ENCODE measurements at places on chromosomes 4 and X. TPM values are rescaled to one million over a fixed set of nuclear protein-coding genes. Genes with fewer than 3 reads are reported as not detected.

DNA sequence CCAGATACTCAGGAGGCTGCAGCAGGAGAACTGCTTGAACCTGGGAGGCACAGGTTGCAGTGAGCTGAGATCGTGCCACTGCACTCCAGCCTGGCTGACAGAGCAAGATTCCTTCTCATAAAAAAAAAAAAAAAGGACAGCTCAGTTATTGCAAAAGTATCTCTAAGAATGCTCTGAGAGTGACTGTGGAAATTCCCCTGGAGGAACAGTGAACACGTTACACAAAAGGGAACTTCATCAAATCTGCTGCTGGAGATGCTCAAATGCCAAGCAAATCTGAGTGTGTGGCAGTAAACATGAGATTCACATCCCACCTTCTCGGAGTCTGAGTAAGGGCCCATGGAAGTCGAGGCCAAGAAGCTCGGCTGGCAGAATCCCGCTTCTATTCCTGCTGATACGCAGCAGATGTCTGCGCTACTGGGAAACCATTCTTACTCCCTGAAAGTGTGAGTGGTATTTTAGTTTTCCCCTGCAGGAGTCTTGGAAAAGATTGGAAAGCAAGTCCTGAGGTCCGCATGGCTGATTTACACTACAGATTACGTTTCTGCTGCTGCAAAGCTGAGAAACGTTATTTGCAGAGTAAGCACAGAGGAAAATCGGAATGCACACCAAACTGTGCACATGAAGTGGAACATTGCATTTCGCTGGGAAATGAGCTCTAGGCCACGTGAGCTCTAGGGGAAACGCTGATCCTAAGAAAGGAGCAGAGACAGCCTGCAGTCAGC is 162.9 kb downstream of the NSUN7 start:
- no peak overlapping the region for H3K4me3 ChIP-seq
- no peaks in the 10 kb centered on the region for H3K36me3 ChIP-seq
- peaks cover 53% of the 10 kb centered on the region for H3K4me1 ChIP-seq
- no peak overlapping the region for H3K27ac ChIP-seq

DNA sequence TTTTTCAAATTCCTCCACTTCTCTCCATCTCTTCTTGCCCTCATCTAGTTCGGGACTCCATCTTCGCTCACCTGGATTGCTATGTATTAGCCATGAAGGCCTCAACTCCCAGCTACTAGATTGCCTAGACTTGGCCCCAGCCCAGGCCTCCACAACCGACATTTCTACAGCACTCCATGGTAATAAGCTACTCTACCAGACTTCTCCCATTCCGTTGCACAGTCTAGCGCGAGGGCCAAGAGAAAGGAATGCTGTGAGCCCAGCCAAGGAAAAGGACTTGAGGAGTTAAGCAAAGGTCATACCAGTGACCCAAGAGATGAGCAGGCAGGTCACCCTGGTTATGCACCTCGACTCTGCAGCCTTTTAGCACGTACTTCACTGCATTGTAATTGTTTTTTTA is 75.6 kb downstream of the SOWAHB start:
- no peak for DNase-seq
- no peak overlapping the region for H3K27ac ChIP-seq
- peaks cover 9% of the 10 kb centered on the region for H3K27me3 ChIP-seq
- H3K4me3 ChIP-seq, result no peak overlapping the region

- no peak overlapping the region for H3K4me3 ChIP-seq
- H3K36me3 ChIP-seq, result no peaks in the 10 kb centered on the region
- H3K4me1 ChIP-seq, result no peaks in the 10 kb centered on the region
- H3K27ac ChIP-seq, result no peak overlapping the region
- no peaks in the 10 kb centered on the region for H3K27me3 ChIP-seq
These were observed 166.5 kb downstream of the SCFD2 start for GRCh38 chr4:53199356-53199755.

Gene TRO
- 1.5 TPM for polyA plus RNA-seq

Gene STATH
- polyA plus RNA-seq, result not detected
